ENCODE measurements at places on chromosomes 3 and 15.

DNA sequence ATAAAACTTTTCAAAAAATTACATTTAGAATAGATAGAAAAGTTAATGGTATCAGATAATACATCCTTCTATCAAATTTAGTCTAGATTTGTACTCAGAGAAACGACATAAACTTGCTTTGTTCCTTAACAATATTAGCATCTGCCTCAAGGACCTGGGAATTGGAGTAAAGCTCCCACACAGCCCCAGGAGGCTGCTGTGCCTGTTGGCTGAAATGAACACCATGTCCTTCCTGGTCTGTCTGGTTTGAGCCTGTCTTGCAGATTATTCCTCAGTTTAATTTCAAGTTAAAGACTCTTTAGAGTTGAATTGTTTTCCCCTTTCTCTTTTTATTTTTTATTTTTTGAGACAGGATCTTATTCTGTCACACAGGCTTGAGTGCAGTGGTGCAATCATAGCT is 19.4 kb downstream of the GNB5 start:
- no peak for ATAC-seq

GRCh38 chr3:136547293-136547692 is 204.9 kb downstream of the STAG1 start:
- ATAC-seq: peak; percentile 49

DNA sequence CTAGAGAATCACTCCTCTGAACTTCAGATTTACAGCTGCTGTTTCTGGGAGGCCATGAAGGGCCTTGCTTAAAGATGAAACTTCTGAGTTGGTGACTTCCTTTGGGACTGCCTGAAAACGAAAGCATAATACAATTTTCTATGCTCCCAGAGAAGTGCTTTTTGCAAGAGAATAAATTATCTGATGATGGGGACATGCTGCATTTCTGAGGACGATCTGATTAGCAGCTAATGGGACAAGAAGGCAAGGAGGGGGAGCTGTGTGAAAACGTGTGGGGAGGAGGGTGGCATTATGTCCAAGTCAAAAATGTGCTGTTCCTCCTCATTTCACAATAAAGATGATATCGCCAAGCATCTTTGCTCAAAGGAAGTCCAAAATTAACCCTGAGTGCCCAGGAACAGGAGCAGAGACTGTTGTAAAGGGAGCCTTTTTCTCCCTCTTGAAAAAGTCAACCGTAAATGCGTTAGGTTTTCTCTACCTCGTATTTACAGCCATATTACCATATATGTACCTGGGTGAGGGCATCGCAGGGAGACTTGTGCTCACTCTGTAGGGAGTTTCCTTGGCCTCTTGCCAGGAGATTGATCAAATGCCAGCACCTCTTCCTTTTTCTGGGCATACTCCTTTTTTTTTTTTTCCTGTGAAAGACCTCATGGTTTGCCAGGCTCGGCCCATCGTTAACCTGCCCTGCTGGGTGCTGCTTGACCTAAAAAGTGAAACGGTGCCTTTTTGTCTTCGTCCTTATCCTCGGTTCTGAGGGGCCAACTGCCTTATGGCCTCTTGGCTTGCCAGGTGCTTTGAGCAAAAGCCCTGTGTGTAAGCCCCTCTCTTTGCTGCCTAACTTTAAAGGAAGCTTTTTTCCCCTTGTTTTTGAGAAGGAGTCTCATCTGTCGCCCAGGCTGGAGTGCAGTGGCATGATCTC is 11.5 kb downstream of the ITPR1 start:
- ATAC-seq: peak; percentile 41

- no peak for ATAC-seq
These were observed 418.8 kb downstream of the EPHB1 start for GRCh38 chr3:135213822-135214221.

GRCh38 chr3:176275113-176275512 is 922.2 kb downstream of the TBL1XR1 start:
- ATAC-seq: no peak

- no peak for ATAC-seq
These were observed 123.9 kb downstream of the RSRC1 start for GRCh38 chr3:158233791-158234190.

GRCh38 chr15:99369196-99369595 is 117.9 kb downstream of the LRRC28 start:
- ATAC-seq: no peak

DNA sequence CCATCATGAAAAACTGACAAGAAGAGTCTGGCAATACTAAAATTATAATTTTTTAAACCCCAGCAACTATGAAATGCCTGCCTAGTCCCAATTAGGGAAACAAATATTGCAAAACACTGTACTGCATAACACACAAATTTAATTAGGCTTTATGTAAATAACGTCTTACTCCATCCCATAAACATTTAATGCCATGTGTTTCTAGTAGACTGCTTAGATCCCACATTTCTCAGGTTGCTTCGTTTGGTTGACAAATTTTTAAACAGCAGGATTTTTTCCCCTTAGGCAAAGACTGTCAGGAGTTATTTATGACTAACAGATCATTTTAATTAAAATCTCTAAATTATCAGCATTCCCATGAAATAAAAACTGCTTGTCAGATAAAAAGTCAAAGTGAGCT is 29.9 kb downstream of the EIF2AK4 start:
- no peak for ATAC-seq

- ATAC-seq: no peak
These were observed 3.7 kb downstream of the ANO10 start for GRCh38 chr3:43618142-43618541.

GRCh38 chr15:34084086-34084485 is 17.6 kb downstream of the EMC7 start:
- no peak for ATAC-seq

DNA sequence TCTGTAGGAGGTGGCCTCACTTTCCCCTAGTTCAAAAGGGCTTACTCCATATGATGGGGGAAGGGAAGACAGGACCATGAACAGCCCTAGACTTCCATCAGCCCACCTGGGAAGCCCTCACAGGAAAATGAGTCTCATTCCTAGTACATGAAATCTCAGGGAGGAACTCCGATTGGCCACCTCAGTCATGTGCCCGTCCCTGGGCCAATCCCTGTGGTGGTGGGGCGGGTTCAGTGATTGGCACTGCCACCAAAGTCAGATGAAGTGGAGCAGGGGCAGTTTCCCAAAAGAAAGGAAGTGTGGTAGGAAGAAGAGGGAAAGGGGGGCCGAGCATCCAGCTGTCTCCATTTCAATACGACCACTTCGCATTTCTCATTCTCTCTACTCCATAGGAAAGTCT is 25.9 kb upstream of the GP9 start:
- no peak for ATAC-seq

- no peak for ATAC-seq
These were observed 777.6 kb downstream of the PLOD2 start for GRCh38 chr3:145383416-145383815.

DNA sequence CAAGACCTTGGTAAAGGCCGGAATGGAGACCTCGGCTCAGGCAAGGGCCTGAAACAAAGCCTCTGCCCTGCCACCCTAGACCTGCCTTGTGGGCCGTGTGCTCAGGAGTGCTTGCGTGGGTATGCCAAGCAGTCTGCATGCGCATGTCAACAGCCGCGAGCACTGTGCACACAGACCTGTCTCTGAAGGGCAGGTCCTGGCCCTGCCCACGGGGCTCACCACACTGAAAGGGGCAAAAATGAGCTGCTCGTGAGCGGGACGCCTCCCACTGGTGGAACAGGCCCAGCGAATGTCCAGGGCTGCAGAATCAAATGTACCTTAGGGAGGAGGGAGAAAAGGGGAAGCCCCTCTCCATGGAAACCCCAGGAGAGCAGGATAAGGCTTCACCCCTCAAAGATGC is 44.3 kb upstream of the FGD5 start:
- no peak for ATAC-seq

DNA sequence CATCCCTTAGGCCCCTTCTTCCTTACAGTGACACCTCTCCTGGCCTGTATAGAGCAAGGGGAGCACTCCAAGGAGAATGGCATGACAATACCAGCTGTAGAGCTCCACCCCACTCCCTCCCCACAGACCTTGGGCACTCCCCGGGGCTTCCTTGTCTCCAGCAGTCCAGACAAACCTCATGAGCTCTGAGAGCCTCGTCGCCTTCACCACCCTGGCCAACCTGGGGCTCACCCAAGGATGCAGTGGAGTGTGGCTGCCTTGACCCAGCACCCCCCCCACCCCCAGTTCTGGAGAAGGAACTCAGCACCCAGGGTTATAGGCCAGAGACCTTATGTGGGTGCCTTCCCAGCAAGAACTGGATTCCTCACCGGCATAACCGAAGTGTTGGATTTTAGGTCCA is 7.4 kb upstream of the SLCO2A1 start:
- no peak for ATAC-seq

- ATAC-seq: no peak
These were observed 1.6 kb upstream of the DNAJB8 start for GRCh38 chr3:128468285-128468790.

DNA sequence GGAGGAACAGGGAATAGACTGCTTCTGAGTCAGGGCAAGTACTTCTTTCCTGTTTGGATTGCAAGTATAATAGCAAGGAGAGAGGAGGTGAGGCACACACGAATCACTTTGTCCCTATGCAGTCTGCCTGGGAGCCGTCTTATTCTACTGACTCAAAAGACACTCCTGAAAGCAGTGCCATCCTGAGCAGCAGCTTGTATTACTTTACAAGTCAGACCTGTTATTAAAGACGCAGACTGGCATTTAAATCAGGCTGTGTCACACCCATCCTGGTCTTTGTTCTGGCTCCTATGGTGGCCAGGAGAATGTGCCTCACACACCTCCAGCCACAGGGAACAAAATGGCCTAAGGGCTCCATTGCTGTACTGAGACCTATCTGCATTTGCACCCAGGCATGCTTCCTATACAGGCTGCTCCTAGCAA is 17.9 kb upstream of the SQOR start:
- no peak for ATAC-seq

GRCh38 chr3:182078929-182079328 is 367.2 kb downstream of the SOX2 start:
- ATAC-seq: no peak

- no peak for ATAC-seq
These were observed 201.1 kb upstream of the CADPS start for GRCh38 chr3:63076357-63076756.

DNA sequence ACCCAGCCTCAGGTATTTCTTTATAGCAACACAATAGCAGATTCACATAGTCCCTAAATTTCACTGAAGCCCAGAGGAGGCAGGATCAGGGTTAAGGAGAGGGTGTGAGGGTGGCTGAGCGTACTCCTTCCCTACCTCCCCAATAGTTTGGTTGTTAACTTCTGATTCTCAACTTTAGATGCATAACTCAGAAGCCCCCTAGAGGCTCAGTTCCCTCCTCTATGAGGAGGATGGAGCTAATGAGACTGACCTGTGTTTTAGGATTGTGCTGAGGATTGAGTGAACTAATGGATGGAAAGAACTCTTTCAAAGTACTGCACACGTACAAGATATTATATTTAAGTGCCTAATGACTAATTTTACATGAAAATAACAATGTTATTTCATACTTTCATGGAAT is 249.3 kb upstream of the SOX14 start:
- no peak for ATAC-seq

DNA sequence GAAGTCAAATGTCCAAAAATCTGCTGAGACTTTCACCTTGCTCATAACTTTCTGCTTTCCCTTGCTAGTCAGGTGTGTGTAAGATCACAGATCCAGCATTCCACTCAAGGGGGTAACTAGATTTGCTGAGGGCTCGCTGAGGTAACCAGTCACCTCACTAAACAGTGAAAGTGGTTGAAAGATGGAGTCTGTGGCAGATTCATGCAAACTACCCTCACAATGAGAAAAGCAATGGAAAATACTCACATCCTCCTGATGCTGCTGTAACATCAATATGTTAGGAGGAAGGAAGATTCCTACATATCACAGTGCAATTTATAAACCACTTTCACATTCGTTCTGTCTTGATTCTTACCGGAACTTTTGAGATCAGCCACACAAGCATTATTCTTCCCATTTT is 174.3 kb upstream of the BCL6 start:
- ATAC-seq: peak; percentile 33

DNA sequence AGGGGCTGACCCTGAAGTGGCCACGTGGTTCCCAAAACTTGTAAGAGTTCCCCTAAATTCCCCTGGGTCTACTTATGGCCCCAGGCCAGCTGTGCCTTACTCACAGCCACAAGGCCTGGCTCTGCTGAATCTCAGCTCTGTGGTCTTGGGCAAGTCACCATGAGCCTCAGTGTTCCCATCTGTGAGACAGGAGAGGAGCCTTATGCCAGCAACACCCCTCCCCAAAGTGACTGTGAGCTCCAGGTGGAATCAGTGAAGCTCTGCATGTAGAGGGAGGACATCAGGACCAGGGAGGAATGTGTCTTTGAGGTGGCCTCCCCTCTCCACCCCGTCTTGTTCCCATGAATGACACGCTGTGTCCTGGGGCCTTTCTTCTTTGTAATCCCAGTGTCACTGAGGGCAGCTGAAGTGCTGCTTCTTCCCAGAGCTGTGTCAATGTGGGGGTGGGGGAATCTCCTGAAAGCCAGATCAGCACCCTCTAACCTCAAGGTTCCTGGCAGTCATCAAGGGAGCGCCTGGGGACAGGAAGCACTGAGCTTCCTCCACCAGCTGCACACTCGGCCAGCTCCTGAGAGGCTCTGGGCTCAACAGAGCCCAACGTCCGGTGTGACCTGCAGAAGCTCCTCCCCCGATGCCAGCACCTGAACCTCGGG is 258.9 kb downstream of the UACA start:
- ATAC-seq: no peak

GRCh38 chr3:98777801-98778220 is 14.7 kb downstream of the ST3GAL6 start:
- no peak for ATAC-seq

DNA sequence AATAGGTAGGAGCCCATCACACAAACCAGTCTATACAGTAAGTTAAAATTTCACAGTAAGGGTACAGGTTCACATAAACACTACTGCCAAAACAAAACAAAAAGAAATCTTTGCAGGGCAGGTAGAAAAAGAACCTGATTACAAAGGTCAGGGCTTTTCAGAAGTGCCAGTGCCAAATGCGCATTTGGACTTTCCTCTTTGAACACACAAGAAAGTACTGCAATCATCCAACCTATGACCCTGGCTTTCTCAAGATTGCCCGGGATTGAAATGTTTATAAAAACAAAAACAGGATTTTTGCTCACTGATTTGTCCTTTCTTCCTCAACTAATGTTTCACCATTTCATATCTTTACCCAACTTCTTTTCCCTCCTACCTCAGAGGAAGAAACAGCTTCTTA is 47.4 kb downstream of the CBLB start:
- no peak for ATAC-seq

- no peak for ATAC-seq
These were observed 125.4 kb upstream of the PLCL2 start for GRCh38 chr3:16759227-16759903.

DNA sequence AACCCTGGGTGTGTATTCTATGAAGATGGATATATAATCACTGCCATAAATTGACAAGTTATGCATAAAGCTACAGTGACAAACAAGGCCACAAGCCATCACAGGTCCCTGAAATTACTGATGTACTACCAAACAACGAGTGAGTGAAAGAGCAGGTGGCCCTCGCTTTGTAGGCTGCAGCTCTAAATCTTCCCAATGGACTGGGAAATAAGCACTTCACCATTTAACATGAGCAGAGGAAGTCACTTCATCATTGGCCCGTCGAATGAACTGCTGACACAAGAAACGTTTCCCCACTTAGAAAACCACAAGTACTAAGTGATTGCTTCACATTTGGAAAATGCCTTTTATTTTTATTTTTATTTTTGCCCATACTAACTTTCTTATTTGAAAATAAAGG is 218.0 kb downstream of the ZNF385D start:
- no peak for ATAC-seq

GRCh38 chr3:16142350-16143025 is 32.0 kb upstream of the GALNT15 start:
- ATAC-seq: no peak

GRCh38 chr3:33215739-33216138 is 2.9 kb downstream of the SUSD5 start:
- ATAC-seq: no peak

Measured in activated CD4-positive, CD25-positive, alpha-beta regulatory T cell treated with anti-CD3 and anti-CD28 coated beads, Interleukin-2, amount 50 U/mL, for 24 hours (primary cell).